ENCODE measurements at places on chromosomes 11 and 22.

GRCh38 chr22:29152045-29152953 is 53.4 kb upstream of the EMID1 start:
- no peak for DNase-seq

GRCh38 chr11:47121731-47122130 is 54.9 kb downstream of the ARFGAP2 start:
- no peak for DNase-seq

GRCh38 chr11:11220786-11221185 is 132.3 kb downstream of the CSNK2A3 start:
- no peak for DNase-seq

DNA sequence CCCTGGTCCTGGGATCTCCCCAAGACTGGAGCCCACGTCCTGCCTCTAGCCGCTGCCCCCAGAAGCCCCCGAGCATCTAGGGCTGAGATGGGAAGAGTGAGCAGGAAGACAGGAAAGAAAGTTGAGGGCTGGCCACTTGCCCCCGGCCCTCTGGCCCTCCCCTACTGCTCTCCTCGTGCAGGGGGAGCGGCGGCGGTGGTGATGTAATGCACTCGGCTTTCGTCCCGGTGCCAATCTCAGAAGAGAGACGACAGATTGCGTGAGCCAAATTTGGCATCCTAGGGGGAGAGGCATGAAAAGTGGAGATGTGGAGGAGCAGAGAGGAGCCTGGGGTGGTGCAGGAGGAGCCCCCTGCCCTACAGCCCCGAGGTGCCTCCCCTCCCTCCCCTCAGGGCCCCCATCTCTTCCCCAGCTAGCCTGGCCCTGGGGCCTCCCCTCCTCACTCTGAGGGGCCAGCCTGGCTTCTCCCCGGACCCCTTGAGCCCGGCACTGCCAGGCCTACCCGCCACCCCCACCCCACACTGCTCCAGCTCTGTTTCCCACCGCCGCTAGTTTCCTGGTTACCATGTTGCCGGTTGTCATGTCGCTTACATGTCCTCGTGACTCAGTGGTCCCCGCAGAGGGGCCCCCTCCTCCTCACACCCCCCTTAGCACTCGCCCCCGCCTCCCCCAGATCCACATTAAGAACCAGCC is 2.5 kb downstream of the KCNJ4 start:
- DNase-seq: no peak

DNA sequence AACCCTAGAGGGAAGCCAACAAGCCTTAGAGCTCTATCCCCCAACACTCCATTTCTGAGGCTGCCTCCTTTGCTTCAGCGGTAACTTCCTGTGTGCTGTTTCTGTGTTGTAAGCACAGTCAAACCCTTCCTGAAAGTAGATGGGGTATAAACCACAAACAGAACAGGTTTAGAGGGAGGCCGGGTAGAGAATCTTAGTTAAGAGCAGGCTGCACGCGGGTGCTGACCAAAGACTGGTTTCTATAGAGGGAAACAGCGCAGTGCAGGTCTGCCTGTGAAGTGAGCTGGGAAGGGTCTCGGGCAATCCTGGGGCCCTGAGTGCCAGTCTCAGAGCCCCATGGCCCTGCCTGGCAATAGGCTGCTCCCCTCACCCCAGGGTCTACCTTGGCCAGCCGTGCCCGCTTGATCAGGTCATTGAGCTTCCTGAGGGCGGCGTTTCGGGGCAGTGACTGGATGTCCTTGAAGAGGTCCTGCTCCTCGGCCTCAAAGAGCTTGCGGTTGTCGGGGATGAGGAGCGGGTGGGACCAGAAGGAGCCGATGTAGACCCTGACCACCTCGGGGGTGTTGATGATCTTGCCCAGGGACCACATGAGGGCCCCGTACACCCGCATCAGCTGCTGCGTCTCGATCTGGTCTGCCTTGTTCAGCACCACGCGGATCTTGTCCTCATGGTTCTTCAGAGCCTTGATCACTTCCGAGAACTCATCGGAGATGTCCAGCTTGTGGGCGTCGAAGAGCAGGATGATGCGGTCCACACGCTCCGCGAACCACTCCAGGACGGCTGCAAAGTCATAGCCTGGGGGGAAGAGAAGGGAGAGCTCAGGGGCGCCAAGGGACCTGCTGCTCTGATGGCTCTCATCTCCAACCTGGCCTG is 15.3 kb upstream of the CDC42BPG start:
- no peak for DNase-seq

DNA sequence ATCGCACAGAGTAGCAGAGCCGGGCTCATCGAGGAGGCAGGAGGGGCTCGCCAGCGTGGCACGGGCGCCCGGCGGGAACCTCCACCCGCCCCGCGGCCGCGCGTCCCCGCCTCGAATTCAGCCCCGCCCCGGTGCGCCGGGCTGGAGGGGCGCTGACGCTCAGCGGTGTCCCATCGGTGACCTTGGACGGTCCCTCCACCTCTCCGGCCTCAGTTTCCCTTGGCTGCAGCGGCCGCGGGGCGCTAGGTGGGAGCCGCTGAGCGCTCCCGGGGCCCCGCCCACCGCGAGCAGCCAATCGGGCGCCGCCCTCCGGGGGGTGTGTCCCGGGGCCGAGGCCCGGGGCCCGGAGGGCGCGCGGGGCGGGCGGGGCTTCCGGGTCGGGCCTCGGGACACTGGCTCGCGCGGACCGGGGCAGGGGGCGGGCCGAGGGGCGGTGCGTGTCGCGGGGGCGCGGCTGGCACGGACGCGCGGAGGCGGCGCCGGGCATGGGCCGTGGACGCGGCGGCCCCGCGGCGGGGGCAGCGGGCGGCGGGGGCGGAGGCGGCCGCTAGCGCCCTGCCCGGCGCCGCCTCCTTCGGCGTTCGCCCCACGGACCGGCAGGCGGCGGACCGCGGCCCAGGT is at the start of gene PPARA:
Gene PPARA, plus strand, starts transcription at position 493 of the 621 bp plus-strand sequence. CDS start 47,858 bp downstream, outside the sequence.
- no peak for DNase-seq
